ENCODE measurements at places on chromosomes 3 and 15. TPM values are rescaled to one million over a fixed set of nuclear protein-coding genes. Genes with fewer than 3 reads are reported as not detected.

THBS1 gene
- 10.1 TPM for total RNA-seq

- no peak for DNase-seq
These were observed 236.4 kb upstream of the RARB start for GRCh38 chr3:25191673-25192072.

GRCh38 chr3:140347151-140347550, 330.7 kb upstream of the TRIM42 start:
- DNase-seq: no peak

TICRR gene
- total RNA-seq: 19.2 TPM

IMPG2 gene
- total RNA-seq: 0.04 TPM

PGBD4 gene
- 0.69 TPM for total RNA-seq

GRCh38 chr3:14141602-14142341, 16.9 kb downstream of the TMEM43 start:
- DNase-seq: no peak

B3GNT5 gene
- total RNA-seq: 3.0 TPM

- no peak for DNase-seq
These were observed 9.1 kb downstream of the MESP2 start for GRCh38 chr15:89785064-89785773.

DNA sequence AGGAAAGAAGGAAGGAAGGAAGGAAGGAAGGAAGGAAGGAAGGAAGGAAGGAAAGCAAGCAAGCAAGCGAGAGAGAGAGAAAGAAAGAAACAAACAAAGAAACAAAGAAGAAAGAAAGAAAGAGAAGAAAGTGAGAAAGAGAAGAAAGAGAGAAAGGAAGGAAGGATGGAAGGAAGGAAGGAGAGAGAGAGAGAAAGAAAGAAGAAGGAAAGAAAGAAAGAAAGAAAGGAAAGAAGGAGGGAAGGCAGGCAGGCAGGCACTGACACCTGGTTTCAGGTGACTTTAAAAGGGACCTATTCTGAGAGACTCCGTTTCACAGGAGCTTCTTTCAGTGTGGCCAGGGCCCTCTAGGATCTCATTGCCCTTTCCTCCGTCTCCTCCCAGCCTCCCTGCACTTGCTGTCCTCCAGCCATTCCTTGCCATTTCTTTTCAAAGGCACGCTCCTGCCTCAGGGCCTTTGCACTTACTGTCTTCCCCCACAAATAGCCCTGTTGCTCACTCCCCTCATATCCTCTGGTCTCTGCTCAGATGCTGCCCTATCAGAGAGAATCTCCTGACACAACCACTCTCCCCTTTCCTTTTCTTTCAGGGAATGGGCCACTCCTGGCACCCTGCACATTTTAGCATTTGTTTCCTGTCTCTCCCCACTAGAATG, 31.5 kb downstream of the IL12A start:
- DNase-seq: no peak

IL17RD gene
- 33.4 TPM for total RNA-seq

ZMAT3 gene
- 0.78 TPM for total RNA-seq

DNA sequence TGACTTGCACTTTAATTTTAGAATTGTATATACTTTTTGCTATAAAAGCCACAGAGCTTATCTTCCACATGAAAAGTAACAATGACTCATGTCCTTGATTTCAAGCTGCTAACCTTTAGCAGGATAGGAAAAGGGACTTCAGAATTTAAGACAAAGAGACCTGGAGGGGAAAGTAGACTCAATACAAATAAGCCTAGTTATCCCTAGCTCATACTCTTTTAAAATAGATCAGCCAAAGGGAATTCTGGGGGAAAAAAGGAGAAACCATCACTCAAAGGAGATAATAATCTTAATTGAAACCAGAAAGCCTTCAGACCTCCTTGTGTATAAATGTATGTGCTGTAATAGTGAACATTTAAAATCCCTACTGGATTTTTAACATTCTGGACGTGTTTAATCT, 930.3 kb downstream of the NTRK3 start:
- DNase-seq: no peak

DNA sequence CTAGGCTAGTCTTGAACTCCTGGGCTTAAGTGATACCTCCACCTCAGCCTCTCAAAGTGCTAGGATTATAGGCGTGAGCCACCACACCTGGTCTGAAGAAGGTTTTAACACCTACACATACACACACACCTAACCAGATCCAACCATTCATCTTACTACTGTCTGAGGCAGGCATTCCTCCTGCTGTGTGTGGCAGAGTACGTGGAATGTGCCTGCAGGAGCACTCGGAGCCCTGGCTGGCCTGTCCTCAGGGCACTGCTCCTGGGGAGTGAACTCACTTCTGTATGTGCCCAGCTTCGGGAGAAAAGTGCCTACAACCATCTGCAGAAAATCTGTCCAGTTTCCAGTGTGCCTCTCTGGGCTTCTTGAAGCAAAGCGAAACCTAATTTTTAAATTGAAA, 58.2 kb upstream of the LIMD1 start:
- no peak for DNase-seq

GRCh38 chr15:31271224-31271635, 55.4 kb upstream of the KLF13 start:
- no peak for DNase-seq

DNA sequence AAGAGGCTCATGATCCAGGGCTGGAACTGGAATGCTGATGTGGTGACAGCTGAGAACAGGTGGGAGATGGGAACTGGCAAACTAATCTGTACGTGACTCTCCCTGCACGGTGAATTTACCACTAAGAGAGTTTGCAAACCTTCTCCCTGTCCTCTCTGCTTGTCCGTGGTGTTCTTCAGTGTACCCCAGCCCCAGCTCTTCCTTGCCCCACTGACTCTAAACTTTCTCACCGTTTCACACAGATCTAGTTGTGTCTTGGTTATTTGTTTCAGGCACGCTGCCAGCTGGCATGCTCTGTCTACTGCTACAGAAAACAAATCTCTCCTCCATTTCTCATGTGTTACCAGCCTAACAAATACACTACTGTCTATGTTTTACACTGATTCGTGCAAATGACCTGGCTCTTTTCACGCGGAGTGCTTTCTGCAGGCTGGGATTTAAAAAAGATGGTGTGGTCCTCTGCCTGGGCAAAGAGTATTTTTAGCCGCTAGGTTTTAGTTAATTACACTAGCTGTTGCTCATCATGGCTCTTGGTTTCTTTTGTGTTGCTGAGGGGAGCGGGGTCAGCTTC, 192.7 kb upstream of the LRIG1 start:
- no peak for DNase-seq

- DNase-seq: no peak
These were observed 115.2 kb upstream of the TP63 start for GRCh38 chr3:189516039-189516438.

DNA sequence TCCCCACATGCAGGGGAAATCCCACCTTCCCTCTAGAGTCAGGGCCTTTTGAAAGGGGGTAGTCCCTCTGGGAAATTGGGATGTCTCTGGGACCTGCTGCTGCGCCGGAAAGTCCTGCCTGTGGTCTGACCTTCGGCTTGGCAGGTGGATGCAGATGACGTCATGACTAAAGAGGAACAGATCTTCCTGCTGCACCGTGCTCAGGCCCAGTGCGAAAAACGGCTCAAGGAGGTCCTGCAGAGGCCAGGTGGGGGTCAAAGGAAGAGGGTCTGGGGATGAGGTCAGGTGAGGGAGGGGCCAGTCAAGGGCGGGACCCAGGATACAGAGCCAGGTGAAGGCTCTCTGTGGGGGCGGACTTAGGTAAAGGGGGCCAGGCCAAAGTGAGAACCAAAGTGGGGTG, 16.2 kb downstream of the PTH1R start:
- no peak for DNase-seq

GRCh38 chr15:66824424-66824823, 122.4 kb downstream of the SMAD6 start:
- no peak for DNase-seq

DNA sequence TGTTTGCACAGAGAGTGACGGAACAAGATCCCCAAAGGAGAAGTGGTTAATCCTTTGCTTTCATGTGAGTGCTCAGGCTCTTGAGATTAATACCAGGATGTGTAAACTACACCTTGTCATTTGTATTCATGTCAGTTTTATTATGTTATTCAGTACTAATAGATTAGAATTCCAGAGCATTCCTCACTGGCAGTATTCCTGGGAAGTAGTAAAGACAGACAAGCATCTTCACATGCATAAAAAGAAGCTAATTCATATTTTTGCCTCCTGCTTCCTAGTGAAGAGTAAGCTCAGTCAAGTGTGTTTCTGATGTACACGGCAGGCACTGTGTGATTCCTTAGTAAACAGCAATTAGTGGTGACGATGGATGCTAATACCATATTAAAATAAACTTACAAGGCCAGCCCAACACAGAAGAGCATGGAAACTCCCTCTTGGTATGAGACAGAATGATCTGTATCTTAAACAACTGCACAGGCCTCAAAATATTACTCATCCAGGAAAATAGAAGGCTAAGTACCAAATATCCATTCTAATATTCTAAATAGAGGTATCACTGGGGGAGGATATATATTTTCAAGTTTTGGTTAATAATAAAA, 336.8 kb upstream of the MCTP2 start:
- no peak for DNase-seq

DNA sequence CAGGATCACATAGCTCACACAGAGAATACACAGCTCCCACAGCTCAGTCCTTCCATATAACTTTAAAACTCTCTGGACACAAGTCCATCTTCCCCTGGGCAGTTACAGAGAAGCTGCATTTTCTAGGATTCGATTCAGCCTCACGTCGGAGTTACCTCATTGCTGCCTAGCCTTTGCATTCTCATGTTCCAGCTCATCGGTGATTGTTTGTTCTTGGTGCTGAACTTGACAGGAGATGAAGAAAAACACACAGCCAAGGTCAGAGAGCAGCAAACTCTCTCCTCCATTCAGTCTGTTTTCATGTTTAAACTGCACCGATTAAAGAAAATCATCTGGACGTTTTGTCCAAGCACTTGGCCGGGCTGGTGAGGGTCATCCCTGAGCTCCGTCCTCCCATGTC, 375.5 kb upstream of the CFAP20DC start:
- DNase-seq: no peak

GRCh38 chr3:123678108-123678511, 93.3 kb upstream of the HACD2 start:
- no peak for DNase-seq

GRCh38 chr15:93451822-93452221, 362.8 kb upstream of the RGMA start:
- DNase-seq: no peak
